Anterior cingulate cortex (tissue), 58 donors: ENCODE measurements at places on chromosomes 12 and 14.

- no peak for DNase-seq
Measured at GRCh38 chr12:104741497-104742367, 216.4 kb downstream of the SLC41A2 start.

- DNase-seq, result no peak
Measured at GRCh38 chr14:34183478-34183877, 232.6 kb upstream of the EGLN3 start.

GRCh38 chr12:132765361-132765760, 3.7 kb upstream of the ANKLE2 start:
- DNase-seq, result no peak

GRCh38 chr12:61999311-61999710, 260.9 kb upstream of the USP15 start:
- no peak for DNase-seq

DNA sequence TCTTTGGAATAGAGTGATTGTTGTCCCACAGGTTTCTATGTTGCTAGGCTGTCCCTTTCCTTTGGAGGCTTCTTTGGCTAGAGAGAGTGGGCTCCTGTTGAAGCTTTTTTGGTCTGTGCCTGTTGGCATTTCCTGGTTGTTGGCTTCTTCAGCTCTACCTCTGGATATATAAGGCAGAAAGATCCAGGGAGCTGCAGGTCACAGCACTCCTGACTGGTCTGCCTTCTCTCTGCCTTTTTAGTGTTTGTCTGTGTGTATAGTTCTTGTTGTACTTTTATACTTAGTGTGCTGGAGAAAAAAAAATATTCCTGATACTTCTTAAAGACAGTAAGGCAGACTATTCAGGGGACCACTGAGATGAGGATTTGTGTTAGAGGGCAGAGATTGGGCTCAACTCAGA, 202.7 kb downstream of the FBXL14 start:
- no peak for DNase-seq

GRCh38 chr12:96375170-96375569, 25.1 kb downstream of the CDK17 start:
- no peak for DNase-seq

GRCh38 chr12:91316907-91317269, 134.3 kb upstream of the DCN start:
- DNase-seq, result no peak

GRCh38 chr12:12180136-12180535, 86.7 kb downstream of the LRP6 start:
- no peak for DNase-seq

DNA sequence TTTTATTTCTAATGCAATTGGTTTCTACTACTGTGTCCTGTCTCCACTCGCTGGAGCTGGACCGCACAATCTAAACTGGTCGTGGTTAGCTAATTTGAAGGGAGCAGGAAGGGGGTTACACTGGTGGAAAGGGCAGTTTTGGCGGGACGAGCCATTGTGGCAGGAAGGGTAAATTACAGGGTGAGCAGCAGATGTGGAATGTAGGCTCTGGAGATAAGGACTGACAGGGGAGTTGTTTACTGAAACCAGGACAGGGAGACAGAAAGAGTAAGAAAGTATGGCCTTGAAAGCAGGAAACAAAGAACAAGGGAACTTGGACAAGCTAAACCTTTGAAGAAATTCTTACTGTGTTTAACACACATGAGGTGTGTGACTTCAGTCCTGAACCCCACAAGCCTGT, 147.8 kb downstream of the ATXN7L3B start:
- no peak for DNase-seq

- no peak for DNase-seq
Measured at GRCh38 chr12:47277972-47278448, 198.3 kb upstream of the AMIGO2 start.

GRCh38 chr12:56110571-56110970, 5.9 kb upstream of the RPL41 start:
- no peak for DNase-seq

DNA sequence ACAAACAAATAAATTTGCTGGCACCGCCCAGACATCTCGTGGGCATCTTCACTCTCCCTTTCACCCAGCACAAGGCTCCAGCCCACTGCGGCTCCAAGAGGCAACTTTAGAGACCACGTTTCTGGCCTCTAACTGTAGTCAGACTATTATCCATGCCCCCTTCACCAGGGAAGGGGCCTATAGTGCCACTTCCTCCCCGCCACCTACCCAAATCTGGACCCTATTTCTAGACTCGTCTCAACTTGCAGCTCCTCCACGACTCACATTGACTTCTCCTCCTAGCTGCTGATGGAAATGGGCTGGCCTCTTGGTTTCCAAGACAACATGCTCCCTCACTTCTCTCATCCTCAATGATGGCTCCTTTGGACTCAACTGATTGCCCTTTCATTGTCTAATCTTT, 12.3 kb downstream of the KRT1 start:
- DNase-seq, result no peak

DNA sequence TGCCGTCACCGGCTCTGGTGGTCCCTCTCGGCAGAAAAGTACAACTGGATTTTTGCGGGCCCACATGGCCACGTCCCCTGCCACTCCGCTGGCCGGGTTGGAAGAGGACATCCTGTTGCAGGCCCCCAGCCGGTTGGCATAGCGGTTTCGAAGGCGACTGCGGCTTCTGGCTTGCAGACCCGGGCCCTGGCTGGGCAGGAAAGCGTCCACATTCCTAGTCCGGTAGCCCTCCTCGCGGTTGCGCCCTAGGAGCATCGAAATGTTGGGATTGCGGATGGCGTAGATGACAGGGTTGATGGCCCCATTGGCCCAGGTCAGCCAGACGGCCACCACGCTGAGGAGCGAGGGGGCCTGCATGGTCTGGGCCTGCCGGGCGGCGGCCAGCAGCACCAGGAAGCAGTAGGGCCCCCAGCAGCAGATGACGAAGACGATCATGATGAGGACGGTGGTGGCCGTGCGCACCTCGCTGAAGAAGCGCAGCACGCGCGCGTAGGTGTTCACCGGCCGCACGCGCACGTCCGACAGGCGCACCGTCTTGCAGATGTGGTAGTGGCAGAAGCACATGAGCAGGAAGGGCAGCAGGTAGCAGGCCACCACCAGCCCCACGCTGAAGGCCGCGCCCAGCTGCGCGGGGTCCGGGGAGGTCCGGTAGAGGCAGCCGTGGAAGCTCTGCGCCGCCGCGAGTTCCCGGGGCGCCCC, 1.2 kb downstream of the GPR135 start:
- DNase-seq, result no peak

GRCh38 chr12:125533434-125534029, 468.3 kb downstream of the AACS start:
- peak; percentile 61 for DNase-seq

GRCh38 chr12:31342286-31342685, 16.3 kb upstream of the SINHCAF start:
- no peak for DNase-seq

DNA sequence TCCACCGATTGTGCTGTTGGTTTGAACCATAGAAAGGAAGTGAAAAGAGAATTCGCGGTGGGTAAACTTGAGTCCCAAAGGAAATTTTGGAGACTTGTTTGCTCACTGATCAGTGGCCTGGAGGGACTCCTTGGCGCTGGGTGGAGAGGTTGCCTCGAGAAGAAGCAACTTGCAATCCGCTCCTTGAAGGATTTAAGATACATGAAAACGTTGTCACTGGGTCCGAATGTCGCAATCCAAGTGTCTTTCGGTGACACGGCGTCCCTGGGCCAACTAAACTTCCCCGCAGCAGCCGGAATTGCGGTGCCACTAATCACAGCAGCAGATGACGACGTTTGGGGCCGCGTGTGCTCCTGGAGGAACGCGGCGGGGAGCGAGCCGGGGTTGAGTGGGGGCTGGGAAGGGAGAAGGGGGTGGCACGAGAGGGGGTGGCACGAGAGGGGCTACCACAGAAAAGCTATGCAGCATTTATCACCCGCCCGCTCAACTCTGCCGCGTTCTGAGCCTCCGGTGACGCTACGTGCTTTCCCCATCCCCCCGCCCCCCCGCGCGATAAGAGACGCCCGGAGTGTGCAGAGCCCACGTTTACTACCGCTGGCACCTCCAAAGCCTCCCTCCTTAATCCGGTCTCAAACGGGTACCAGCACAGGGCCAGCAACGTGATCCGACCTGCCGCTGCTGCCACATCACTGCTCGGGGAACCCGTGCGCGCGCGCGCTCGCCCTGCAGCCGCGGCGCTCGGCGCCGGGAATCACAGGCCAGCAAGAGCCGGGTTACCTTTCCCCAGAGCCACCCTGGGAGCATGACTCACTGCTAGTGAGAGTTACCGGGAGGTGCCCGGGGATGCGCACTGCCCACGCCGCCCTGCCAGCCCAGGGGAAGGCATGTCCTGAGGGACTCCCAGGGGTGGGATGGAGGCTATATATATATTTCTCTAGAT, 833 bp upstream of the BHLHE41 start:
- DNase-seq, result peak; percentile 63

DNA sequence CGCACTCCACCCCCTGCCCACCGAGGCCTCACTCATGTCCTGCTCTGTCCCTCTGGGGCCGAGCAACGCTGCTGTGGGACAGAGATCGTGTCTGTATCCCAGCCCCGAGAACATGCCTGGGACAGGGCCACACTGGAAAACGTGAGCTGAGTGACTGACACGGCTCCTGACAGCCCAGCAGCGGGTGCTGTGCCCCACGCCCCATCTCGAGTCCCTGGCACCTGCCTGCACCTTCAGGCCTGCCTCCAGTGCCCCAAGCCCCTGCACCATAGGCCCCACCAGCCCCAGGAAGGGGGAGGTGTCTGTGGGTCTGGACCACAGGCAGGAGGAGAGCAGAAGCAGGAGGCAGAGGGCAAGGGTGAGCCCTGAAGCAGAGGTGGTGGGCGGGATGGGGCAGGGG, 34.6 kb upstream of the UBC start:
- DNase-seq, result no peak

GRCh38 chr12:43306066-43306465, 245.9 kb downstream of the ADAMTS20 start:
- DNase-seq, result no peak

GRCh38 chr12:49987625-49988303, 15.0 kb downstream of the AQP6 start:
- DNase-seq, result no peak

- DNase-seq, result no peak
Measured at GRCh38 chr14:104373055-104373854, 206.3 kb upstream of the C14orf180 start.

- no peak for DNase-seq
Measured at GRCh38 chr12:82430541-82431145, 72.3 kb downstream of the METTL25 start.

GRCh38 chr12:63093711-63094110, 57.3 kb downstream of the AVPR1A start:
- no peak for DNase-seq
